ENCODE measurements at places on chromosomes 16 and 17.

DNA sequence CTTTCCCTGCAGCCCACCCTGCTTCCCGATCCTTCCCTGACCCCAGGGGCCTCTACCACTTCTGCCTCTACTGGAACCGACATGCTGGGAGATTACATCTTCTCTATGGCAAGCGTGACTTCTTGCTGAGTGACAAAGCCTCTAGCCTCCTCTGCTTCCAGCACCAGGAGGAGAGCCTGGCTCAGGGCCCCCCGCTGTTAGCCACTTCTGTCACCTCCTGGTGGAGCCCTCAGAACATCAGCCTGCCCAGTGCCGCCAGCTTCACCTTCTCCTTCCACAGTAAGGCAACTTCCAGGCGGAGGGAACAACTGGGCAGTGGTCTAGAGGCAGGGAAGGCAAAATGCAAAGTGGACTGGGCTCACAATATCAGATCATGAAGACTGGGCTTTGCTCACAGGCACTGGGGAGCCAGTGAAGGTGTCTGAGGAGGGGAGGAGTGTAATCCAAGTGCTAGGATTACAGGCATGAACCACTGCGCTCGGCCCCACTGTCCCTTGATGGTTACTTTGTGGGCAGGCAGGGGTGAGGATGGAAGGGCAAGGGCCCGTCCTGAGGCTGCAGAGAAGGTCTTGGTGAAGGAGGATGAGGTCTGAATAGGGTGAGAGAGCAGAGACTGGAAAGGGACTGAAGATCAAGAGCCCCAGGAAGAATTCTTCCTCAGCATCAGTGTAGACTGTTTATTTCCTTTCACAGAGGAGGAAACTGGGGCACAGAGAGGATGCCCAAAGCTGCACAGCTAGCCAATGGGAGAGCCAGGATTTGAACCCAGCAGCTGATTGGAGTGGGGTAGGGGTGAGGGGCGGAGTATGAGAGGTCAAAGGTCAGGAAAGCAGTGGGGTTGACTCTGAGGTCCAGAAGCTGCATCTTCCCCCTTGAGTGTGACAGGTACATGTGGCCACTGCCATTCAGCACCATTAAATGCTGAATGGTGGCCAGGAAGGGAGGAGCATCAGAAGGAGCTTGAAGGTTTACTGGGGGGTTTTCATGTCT lies 16.5 kb upstream of the ADGRG3 start:
- no peak for DNase-seq

GRCh38 chr17:65850486-65850885 lies 289.0 kb upstream of the AXIN2 start:
- DNase-seq, result peak; percentile 34

GRCh38 chr16:79195938-79196337 lies 404.6 kb downstream of the MAF start:
- no peak for DNase-seq

GRCh38 chr16:81505011-81505661 lies 60.5 kb downstream of the CMIP start:
- no peak for DNase-seq

DNA sequence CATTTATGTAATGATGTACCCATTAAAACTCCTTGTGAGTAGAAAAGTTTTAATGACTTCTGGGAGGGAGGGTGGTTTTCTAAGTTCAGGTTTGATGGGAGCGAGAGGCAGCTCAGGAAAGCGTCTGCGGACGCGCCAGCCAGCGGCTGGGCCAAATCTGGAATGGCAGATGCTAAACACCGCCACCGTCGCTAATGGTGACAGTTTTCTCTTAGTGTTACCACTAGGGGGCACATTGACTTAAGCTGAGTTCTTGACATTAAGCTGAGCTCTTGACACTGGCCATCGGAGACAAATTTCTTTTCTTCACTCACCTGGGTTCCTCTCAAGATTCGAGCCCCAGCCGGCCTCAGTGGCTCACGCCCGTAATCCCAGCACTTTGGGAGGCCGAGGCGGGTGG lies 6.7 kb downstream of the TRPV1 start:
- no peak for DNase-seq

DNA sequence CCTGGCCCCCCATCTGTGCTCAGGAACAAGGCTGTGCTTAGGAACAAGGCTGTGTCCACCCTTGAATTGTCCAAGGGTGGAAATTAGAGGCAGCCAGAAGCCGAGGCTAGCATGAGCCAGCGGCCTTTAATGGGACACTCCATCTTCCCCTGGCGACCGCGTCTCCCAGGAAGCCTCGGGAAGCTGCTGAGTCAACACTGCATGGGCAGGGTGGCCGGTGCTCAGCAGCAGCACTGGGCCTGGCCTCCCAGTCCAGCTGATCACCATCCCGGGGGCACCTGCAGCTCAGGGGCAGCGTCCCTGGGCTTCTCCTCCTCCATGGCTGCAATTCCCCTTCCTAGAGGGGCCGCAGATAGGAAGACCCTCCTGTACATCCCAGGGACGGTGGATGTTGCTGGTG lies 180.8 kb downstream of the ENGASE start:
- no peak for DNase-seq

DNA sequence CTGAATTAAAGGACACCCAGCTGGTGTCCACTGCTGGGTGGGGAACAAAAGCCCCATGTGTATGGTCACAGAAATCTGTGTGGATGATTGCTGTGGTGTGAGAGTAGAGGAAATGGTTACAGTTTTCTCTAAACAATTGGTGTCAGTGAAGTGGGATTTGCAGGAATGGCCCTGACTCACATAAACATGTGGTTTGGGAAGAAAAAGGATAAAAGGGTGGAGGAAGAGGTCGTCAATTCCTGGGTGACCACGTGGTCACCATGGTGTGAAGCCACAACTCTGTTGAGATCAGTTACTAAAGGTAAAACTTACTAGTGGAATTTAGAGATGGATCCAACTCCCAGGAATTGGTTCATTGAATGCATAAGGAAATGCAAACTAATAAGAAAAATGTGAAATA lies 3.6 kb upstream of the TUBG2 start:
- DNase-seq, result no peak

DNA sequence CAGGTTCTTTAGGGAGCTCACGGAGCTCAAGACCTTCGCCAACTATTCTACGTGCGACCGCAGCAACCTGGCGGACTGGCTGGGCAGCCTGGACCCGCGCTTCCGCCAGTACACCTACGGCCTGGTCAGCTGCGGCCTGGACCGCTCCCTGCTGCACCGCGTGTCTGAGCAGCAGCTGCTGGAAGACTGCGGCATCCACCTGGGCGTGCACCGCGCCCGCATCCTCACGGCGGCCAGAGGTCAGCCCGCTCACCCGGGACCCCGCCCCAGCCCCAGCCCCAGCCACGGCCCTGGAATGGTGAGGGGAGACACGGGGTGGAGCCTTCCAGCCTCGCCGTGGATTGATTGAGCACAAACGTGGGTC lies 13.5 kb downstream of the SARM1 start:
- no peak for DNase-seq

DNA sequence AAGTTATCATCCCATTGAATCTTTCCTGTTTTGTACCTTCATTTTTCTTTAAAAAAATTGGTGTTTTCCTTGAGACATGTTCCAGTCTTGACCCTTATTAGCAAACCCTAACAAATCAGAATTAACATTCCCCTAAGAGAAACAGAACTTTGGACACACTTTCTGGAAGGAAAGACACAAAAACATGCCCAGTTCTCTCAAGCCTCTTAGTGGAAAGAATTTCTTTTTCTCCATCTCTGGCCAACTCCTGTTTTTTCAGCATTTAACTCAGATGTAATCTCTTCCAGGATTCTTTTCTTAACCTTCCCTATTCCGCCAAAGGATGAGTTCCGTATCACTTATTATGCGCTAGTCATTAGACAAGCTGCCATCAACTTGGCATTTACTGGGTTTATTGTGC lies 23.9 kb upstream of the CDH8 start:
- no peak for DNase-seq
